ENCODE measurements at places on chromosomes 7 and 10.

GRCh38 chr7:149773446-149774236, at the start of gene ZNF467:
ZNF467 (minus strand) TSS chr7:149773588; CDS start chr7:149771032, 2,556 bp downstream.
- DNase-seq, result no peak

DNA sequence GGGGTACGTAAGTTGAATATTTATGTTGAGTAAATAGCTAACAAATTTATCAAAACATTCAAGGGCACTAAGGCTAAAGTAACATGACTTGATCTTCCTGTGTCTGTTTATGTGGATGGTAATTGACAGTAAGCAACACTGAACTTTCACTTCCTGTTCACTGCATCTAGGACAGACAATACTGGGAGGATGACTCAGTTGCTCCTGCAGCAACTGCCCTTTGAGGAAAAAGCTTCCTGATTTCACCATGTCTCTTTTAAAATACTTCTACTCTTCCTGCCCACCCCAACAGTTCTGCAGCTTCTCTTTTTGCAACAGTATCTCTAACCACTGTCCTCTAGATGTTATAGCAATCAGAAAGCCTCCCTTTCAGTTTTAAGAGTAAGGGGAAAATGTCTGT, 76.6 kb upstream of the HGF start:
- DNase-seq, result no peak

- no peak for DNase-seq
These were observed 31.0 kb upstream of the TRIM8 start for GRCh38 chr10:102613286-102613685.

GRCh38 chr10:102090772-102091171, 25.6 kb downstream of the HPS6 start:
- DNase-seq, result no peak
